ENCODE measurements at places on chromosomes 6 and 20.

GRCh38 chr6:148989585-148989984 is 242.8 kb downstream of the UST start:
- DNase-seq = no peak

- peak; percentile 83 for DNase-seq
These were observed 943 bp downstream of the ZUP1 start for GRCh38 chr6:116667623-116668022.

GRCh38 chr20:14622796-14623195 is 285.4 kb upstream of the FLRT3 start:
- DNase-seq = no peak

DNA sequence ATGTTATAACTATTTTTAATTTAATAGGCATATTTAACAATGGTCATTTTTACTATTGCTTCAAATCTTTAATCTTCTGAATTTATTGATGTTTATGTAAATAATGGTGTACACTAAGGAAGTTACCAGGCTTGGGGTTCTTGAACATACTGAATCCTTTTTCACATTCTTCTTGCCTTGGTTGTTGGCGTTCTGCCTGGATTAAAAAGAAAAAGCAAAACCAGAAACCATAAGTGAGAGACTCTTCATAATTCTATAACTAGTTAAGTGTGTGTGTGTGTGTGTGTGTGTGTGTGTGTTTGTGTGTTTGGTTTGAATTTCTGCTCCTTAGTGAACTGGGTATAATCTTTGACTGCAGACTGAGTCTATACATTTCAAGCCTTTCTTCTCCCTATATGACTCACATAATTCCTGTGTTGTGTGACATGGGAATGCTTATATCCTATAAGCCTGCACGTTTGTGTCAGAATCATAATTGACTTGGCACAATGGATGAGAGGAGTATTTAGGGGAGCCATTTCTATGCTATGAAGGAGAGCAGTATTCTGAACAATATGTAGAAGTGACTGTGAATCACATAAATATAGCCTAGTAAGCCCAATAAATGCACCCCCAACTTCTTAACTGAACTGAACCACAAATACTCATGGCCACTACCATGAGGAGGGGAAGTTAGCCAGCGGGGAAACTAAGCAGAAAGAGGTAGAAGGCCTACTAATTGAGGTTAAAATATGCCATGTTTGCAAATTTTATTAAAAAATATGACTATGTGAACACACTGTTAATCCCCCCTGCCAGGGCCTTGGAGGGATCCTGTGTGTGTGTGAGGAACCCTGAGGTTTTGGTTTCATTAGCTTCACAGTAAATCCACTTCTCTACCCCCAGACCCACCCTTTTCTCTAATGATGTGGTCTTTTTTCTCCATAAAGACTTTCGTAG is 425.5 kb downstream of the BCKDHB start:
- DNase-seq = no peak

- DNase-seq = no peak
These were observed 579.1 kb downstream of the BMP2 start for GRCh38 chr20:7346562-7346961.

- no peak for DNase-seq
These were observed 152.0 kb downstream of the ANKRD60 start for GRCh38 chr20:58076405-58076804.

GRCh38 chr6:157244780-157245179 is 78.5 kb downstream of the TMEM242 start:
- no peak for DNase-seq

GRCh38 chr20:34190679-34191090 is 50.5 kb upstream of the ASIP start:
- peak; percentile 54 for DNase-seq

- no peak for DNase-seq
These were observed 1.7 kb downstream of the BTN3A3 start for GRCh38 chr6:26441977-26442376.

GRCh38 chr6:146865756-146866379 is 267.1 kb downstream of the ADGB start:
- DNase-seq = no peak

GRCh38 chr6:57302477-57302876 is 15.0 kb upstream of the PRIM2 start:
- no peak for DNase-seq

DNA sequence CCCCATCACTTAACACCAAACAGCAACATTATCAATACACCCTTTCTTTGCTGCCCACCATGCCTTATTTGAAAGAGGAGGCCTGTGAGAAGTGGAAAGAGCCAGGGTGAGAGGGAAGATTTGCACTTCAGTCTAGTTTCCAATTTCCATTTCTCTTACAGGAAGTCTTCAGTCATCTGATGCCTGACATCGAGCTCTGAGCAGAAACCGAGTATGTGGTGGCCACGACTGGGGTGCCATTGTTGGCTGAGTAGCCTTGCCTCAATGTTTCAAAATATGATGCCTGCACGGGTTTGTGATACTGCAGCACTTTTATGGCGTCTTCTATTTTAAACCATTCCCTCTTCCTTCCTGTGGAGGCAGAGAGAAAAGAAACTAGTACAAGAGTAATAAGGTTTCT is 39.8 kb upstream of the SMIM29 start:
- DNase-seq = peak; percentile 50

- no peak for DNase-seq
These were observed 101.7 kb upstream of the SMLR1 start for GRCh38 chr6:130725551-130725950.

- peak; percentile 60 for DNase-seq
These were observed 105.4 kb downstream of the PERP start for GRCh38 chr6:138001750-138002349.

- DNase-seq = no peak
These were observed 244.3 kb upstream of the ASCC3 start for GRCh38 chr6:101125380-101125971.

- DNase-seq = no peak
These were observed 46.2 kb downstream of the NT5E start for GRCh38 chr6:85496009-85496579.

DNA sequence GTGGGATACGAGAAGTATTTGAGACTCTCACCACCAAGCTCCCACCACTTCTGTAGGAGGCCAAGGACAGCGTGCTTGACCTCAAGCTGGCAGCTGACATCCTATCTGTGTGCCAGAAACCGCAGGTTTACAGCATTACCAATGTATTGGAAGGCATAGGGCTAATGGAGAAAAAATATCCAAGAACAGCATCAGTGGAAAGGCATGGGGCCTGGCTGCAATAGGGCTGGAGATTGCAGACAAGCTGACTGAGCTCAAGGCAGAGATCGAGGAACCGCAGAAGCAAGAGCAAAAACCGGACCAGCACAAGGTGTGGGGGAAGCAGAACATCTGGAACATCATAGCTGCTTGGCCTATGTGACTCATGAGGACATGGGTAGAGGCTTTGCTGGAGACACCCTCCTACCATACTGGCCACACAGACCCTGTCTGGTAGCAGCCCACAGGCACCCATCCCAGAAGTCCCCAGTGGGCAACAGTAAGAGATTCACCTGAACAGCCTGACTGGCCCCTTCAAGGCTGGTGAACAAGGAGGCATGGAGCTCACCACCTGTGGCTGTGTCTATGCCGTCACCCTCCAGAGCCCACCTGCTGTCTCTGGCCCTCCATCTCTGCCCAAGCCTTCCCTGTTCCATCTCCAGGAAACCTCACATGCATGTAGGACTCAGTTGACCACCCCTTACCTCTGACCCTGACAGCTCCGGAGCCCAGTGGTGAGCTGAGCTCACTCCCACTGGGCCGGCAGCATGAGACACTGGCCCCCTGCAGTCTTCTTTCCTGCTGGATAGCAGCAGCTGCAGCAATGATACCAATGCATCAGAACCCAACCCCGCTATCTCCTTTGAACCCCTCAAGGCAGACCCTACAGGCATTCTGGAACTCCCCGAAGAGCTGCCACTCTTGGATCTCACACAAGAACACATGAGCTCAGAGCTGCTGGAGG is 171.1 kb downstream of the KIF6 start:
- no peak for DNase-seq

DNA sequence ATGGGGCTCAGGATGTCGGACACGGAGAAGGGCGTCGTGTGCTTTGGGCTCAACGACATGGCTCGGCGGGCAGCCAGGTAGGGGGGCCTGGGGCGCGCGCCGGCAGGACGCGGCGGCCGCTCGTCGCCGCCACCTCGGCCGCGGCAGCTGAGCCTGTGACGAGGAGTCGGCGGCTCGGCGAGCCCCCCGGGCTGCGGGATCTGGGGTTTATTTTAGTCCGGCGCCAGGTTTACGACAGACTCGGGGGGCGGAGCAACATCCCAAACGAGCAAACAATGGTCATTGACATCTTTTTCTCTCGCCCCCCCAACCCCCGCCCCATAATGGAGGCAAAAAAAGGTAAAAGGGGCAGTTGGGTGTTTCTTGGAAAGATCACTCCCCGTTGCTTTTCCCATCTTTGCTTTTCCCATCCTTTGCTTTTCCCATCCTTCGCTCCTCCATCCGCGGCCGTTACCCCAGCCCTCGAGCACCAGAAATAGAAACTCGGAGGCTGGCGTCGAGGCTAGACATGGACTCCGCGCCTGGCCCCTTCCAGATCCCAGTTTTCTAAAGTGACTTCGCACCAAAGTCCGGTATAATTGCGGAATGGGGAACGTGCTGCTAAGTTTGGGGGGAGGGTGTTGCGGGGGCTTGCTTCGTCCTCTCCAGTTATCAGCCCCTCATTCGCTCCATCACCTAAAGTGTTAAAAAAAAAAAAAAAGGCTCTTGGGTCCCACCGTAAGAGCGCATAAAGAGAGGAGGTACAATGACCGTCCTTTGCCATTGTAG is at the start of gene NKX2-4:
Gene NKX2-4, minus strand, starts transcription at position 186 of the 768 bp plus-strand sequence. Its CDS starts 127 bp downstream, at position 59.
- DNase-seq = no peak

DNA sequence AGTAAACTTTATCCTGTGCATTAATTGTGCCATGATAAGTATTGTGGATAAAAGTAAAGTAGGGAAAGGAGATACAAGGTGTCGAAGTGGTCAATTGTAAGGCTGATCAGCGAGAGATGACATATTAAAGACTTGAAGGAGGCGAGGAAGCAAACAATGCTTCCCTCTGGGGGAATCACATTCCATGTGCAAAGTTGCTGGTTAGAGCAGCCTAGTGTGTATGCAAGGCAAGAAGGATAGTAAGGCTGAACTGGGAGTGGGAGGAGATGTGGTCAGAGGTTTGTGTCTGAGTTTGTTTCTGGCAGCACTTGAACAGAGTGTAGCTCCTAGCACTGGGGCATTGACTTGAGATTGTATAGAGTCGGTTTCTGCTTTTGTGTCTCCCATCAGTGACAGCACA is 122.9 kb downstream of the SLC35F1 start:
- DNase-seq = no peak

DNA sequence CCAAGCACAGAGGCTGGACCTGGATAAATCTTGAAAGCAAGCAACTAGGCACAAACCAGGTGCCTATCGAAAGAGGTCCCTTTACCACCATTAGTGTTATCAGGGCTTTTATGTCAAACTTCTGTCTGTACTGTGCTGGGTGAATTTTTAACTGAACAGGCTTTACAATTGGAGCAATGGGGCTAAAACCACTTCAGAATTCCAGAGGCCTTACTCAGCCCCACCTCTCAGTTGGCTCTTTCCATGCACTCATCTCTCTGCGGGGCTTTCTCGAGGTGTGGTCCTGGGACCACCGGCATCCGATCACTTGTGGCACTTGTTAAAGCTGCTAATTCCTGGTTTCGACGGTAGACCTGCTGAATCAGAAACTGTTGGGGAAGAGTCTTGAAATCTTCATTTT is 232.5 kb downstream of the SOX4 start:
- no peak for DNase-seq

- DNase-seq = no peak
These were observed 364.9 kb downstream of the GRIK2 start for GRCh38 chr6:101758368-101758767.

DNA sequence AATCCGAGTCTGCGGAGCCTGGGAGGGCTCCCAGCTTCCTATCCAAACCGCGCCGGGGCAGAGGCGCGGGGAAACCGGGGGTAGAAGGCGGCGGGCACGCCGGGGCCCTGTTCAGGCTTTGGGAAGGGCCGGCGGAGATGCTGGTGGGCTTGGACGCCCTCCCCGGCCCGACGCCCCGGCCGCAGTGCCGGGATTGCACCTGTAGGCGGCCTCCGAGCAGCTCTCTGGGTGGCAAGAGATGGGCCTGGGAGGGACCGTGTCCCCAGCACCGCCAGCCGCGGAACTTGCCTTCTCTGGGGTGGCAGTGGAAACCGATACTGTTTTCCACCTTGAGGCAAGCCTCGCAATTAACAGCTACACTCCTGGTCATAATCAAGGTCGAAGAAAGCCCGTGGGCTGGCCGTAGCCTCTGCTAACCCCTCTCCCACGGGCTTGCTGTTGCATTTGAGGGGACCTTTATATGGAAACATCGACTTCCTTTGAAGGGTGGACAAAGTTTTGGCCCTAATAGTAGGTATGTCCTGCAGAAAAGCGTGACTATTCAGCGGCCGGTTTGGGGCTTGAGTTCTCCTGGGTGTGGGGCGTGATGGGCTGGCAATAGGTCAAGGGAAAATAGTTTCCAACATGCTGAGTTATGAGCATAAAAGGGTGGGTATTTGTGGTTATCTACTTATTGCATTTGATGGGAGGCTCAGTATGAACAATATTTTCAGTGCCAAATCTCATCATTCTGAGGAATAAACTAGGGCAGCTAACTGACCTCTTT is 1.1 kb upstream of the JAG1 start:
- DNase-seq = peak; percentile 74

Measured in common myeloid progenitor, CD34-positive (primary cell).